Muscle of arm (tissue), 14 donors: ENCODE measurements at places on chromosomes 12 and 14. TPM values are rescaled to one million over a fixed set of nuclear protein-coding genes. Genes with fewer than 3 reads are reported as not detected.
A peak's percentile ranks its signal among the peaks of the same experiment; 100 is the strongest.

- DNase-seq: no peak
Measured at GRCh38 chr14:64464651-64465050, 648 bp upstream of the AKAP5 start.

GRCh38 chr14:92792885-92793284 lies 1.2 kb upstream of the GOLGA5 start:
- no peak for DNase-seq

DNA sequence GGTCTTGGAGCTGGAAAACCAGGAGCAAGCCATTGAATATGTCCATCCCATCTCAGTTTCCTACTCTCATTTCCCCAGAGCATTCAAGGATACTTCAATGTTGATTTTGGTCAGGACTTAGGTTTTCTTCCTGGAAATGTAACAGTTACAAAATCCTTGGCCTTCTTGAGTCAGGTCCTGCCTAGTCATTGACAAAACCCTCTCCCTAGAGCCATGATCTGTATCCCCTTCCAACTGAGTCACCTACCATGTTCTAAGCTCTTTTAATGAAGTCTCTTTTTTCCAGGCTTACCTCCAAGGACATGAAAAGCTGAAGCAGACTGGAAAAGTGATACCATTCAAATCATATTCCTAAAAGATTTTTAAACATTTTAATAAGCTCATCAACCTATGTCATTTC lies 549.2 kb downstream of the GALC start:
- no peak for DNase-seq

Gene EML5
- 1.2 TPM for polyA plus RNA-seq

- no peak for DNase-seq
Measured at GRCh38 chr12:89779090-89779489, 70.5 kb upstream of the ATP2B1 start.

DNA sequence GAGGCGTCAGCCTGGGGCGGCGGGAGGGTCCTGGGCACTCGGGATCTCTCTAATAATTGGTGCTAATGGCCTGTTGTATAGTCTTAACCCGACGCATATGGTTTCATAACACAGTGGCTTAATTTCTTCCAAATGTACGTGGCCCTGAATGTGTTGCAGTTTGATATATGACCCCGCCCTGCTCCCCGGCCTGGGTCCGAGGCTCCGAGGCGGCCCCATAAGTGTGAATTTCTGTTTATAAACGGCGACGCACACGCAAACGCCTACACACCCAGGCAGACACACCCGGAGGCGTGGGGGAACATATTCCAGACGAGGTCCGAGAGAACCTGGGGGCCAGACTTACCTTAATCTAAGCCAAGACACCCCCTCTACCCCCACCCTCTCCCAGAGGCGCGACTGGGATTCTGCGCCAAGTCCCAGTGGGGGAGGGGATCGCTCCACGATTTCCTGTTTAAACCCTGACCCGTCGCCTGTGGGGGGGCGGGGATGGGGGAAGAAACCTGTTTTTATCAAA lies 9.7 kb upstream of the HOXC6 start:
- DNase-seq: no peak

Gene DTX1
- not detected for polyA plus RNA-seq

GRCh38 chr12:88895634-88896033 lies 315.4 kb upstream of the KITLG start:
- DNase-seq: no peak

Gene AQP6
- polyA plus RNA-seq: not detected

GRCh38 chr12:56980268-56980667 lies 22.9 kb upstream of the RDH16 start:
- DNase-seq: no peak

Gene BCL2L14
- polyA plus RNA-seq: 0.62 TPM

DNA sequence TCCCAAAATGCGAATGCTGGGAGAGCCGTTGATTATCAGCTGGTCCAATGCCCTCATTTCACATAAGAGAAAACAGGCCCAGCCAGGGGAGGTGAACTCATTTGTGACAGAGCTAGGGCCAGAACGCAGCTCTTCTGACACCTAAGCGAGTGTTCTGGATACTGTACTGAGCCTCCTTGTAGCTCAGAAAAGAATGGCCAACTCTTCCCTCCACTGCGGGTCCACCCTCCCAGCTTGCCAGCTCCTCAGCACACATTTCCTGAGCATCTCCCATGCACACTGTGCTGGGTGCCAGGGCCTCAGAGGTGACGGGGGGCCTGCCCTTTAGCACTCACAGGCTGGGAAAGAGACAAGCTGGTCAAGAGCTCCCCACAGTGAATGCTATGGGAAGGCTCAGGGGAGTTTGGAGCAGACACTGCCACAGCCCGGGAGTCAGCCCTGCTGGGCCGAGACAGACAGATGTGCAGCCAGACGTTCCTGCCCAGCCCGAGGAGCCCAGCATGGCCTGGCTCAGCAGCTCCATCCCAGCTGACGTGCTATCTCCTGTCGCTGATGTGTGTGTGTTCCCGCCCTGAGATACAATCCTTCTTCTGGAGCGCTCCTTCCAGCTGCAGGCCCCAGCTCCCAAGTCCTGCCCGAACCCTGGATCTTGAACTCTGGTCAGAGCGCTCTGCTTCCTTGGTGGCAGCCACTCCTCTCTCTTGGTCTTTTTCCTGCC lies 3.5 kb downstream of the CMTM5 start:
- DNase-seq: no peak

GRCh38 chr12:56293795-56294194 lies 6.3 kb downstream of the CS start:
- DNase-seq: no peak

- DNase-seq: no peak
Measured at GRCh38 chr14:73718418-73719251, 4.5 kb upstream of the PNMA1 start.

DNA sequence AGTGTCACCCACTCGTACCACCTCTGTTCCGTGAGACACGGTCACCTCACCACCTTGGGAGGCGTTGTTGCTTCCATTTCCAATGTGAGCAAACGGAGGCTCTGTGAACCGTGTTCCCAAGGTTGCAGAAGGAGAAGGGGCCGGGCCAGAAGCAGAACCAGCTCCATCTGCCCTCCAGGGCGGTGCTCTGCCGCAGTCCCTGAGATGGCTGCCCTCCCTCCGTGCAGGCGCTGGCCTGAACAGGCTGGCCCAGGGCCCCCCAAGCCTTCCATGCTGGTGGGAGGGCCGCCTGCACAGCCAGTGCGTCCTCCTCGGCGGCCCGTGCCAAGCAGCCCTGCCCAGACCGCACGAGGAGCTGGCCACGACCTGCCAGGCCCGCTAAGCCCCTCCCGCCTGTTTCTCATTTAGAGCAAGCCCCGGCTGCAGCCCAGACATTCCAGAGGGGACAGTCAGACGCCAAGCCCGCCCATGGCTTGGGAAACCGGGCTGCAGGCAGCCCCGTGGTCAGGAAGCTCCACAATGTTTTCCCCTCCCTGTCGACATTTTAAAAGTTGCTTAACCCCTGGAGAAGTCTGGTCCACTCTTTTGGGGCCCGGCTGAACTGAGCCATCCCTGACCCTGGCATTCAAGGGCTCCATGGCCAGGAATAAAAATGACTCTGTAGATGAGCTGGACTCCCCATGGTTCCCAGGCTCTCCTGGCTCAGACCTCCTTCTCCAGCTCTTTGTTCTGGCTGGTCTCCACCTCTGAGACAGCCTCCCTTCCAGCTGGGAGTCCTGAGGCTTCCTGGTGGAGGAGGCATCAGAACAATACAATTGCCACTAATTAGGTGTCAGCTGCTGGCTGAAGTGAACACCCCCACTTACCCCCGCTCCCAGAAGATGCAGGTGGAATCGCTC lies 236.0 kb downstream of the BCL11B start:
- DNase-seq: peak; percentile 89

DNA sequence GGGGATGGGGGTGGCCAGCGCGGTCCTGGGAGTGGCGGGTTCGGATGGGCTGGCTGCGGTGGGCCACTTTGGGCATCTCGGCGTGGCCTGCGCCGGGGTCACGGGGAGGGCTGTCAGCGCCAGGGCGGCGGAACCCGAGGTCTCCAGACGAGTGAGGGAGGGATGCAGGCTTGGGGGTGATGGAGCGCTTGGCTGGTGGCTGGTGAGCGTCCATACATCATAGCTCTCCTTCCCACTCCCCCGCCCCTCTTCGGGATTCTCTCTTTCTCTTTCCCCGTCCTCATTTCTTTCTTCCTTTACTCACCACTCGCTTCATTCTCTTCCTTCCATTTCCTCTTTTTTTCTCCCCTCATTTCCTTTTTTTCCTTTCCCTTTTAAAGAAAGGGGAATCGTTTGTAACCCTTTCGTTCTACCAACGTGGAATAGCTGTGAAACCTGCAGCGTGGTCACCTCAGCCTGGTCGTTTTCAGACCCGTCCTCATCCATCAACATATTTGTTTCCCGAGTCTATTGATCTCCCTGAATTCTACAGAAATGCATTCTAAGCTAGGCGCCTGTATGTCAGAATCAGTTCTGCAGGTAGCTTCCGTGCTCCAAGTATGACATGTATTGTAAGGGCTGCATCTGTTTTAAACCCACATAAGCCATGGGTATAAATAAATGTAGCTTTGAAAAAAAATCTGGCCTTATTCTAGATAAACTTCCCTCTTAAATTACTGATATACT lies 260.3 kb upstream of the E2F7 start:
- DNase-seq: no peak

Gene NRDE2
- 11.1 TPM for polyA plus RNA-seq

DNA sequence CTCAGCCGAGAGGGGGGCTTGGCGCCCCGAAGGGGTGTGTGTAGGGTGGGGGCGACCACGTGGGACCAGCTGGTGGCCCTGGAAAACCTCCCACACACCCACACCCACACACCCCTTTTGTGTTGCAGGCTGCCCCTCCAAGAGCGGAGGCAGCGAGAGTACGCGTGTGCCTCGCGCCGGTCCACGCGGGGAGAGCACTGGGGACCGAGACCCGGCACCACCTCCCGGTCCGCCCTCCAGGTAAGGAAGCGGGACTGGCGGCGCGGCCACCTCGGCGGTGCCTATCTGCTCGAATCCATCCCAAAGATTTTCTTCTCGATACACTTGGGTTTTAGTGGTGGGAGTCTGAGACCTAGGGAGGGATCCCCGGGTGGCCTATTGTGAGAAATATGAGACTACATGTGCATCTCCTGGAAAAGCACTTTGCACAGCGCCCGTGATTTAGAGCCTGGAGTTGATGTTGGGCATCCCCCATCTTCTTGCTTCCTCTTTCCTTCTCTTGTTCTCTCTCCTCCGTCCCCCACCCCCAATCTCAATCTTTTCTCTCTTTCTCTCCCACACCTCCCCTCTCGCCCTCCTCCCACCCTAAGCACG lies 393 bp downstream of the SYT1 start:
- DNase-seq: peak; percentile 1
